ENCODE measurements at places on chromosomes 16 and 17. TPM values are rescaled to one million over a fixed set of nuclear protein-coding genes. Genes with fewer than 3 reads are reported as not detected.

The MYH2 gene
- not detected for total RNA-seq

The TP53TG3F gene
- not detected for total RNA-seq

The NPB gene
- total RNA-seq = 0.58 TPM

The NKD1 gene
- total RNA-seq = 34.4 TPM

The SPDYE4 gene
- total RNA-seq = not detected

The CFAP97D1 gene
- not detected for total RNA-seq

The TK2 gene
- 43.4 TPM for total RNA-seq

The KRT27 gene
- total RNA-seq = not detected

The TMC5 gene
- not detected for total RNA-seq

The KRTAP9-2 gene
- total RNA-seq = not detected

The PRSS33 gene
- not detected for total RNA-seq

Measured in aorta (tissue), 5 donors.